Activated naive CD4-positive, alpha-beta T cell treated with Interleukin-2 at 50 U/mL for 16 hours (primary cell): ENCODE measurements at places on chromosomes 16 and 17.

GRCh38 chr17:73623247-73623646 lies 21.0 kb downstream of the SDK2 start:
- DNase-seq, result no peak

- DNase-seq, result no peak
Observed at GRCh38 chr16:29993191-29993902, 2.1 kb downstream of the HIRIP3 start.

GRCh38 chr16:23803591-23804123 lies 32.1 kb upstream of the PRKCB start:
- peak; percentile 72 for DNase-seq

DNA sequence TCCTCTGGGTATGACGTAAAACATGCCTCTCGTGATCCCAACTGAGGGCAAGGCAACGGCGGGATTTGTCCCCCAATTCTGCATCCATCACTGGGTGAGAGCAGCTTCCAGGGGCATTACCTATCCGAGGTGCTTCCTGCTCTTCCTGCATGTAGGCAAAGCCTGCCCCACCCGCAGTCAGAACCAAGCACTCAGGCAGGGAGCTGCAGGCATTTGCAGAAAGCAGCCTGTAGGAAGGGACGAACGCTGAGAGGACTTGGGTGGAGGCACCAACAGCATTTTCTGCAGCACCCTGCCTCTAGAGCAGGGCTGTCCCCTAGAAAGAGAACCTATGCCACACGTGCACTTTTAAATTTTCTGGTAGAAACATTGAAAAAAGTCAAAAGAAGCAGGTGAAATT lies 5.5 kb downstream of the BCO1 start:
- DNase-seq, result no peak

DNA sequence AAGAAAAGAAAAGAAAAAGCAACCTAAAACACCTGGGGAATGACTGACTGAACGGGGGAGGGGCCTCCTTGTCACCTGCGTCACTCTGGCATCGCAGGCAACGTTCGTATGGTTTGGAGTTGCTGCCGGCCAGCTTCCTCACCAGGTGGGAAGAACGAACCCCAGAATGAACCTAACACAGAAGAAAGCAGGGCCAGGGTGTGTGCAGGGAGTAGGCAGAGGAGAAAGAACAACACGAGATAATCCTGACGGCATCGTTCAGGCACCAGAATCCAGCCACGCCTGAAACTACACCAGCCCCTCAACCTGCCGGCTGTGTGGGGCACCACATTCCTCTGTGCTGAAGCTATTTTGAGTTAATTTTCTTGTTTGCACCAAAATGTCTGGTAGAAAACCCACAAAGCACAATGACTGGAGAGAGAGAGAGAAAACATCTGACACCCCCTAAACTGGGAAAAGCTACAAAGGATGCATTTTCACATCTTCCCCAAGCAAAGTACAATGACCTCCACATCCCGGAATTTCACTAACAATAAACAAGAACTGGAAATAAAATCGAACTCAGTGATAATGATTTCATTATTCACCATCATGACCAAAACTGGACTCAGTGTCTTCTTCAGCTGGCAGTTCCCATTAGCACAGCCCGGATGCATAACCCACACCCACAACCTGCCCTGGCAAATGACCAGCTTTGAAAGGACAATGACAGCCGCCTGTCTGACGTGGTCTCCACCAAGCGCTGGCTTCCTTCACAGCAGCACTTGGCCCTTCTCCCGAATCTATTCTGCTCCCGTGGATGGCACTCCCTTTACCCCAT lies 23.6 kb downstream of the RAB40B start:
- DNase-seq, result no peak

GRCh38 chr17:80408872-80409271 lies 6.1 kb upstream of the ENDOV start:
- no peak for DNase-seq

DNA sequence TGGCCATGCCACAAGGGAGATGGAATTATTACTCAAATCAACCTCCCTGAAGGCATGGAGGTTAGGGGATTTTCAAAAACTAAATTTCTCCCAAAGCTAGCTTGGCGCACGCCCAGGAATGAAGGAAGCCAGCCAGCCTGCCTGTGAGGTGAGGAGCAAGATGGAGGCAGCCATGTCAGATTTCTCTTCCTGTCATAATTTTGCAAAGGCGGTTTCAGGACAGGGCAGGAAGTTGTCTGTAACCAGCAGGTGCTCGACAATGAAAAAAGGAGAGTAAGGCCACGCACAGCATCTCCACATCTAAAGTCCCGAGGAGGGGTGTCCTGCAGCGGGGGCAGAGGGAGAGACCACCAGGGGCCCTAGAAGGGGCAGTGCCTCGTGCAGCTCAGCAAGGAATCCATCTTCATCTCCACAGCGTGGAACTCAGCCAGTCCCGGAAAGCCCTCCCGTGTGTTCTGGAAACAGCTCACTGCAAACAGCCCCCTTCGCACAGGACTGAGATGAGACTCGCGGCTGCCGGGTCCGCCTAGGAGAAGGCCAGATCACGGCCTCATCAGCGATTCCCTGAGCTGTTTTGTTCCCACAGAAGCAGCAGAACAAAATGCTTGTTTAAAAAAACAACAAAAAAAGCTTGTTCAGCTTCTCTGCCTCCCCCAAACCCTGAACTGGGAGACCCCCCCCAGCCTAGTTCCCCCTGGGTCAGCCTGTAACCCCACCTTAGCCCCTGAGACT lies 47.8 kb downstream of the SLC7A5 start:
- DNase-seq, result no peak

GRCh38 chr17:1566505-1567199 lies 4.1 kb upstream of the PITPNA start:
- DNase-seq, result peak; percentile 38

- DNase-seq, result no peak
Observed at GRCh38 chr17:50221864-50222545, 20.6 kb upstream of the COL1A1 start.
